Fibroblast of skin of back (primary cell): ENCODE measurements at places on chromosomes 3 and 15.

DNA sequence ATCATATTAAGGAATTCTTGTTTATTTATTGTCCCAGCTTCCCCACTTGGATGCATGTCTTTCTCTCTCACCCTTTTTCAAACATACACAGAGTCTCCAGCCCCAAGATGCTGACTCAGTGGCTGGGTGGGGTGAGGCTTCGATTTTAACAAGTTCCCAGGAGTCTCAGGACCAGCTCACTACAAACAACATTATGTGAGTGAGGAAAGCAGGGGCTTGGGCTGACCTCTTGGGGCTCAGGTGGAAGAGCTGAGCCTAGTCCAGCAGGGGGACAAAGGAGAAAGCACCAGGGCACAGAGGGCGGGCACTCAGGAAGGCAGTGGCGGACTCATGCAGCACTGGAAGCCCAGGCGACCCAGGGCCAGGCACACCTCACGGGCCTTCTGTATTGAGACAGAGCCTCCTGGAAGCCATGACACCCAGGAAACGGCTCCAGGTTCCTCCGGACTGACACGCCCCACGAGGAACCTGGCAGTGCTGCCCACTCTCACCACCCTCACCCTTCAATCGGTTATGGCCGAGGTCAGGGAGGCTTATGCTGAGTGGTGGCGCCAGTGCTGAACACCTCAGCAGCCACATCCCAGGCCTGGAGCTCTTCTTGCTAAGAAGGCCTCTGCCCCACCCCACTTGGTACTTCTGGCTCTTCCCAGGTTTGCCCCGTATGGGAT lies 97.4 kb downstream of the LRIG1 start:
- DNase-seq: peak; percentile 39

DNA sequence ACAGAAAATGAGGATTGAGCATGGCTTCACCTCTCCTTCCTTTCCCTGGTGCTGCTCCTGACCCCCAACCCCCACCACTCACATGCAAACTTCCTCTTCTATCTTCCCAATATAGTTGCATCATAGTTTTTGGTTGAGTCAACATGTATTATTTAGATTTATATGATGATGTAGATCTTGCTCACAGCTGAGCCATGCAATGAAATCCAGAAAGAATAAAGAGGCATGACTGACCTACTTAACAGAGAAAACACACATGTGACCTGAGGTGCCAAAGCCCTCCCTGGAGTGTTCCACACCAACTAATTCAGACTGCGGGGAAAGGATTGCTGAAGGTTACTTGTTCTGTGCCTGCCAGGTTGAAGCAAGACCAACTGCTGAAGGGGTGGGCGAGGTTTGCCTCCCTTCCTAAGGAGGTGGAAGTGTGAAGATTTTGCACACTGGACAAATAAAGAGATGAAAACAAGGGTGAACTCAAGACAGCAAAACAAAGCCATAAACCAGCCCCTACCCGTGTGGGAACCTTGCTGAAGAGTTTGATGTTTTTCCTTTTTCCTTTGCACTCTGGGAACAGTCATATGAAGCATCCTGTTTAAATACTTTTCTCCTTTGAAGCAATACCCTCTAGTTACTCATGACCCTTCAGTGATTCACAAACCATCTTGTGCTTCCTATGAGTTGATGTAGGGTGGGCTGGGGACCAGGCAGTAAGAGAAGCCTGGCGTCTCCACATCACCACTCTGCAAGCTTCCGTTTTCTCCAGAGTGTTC lies 155.2 kb upstream of the UBE2E1 start:
- DNase-seq: peak; percentile 91

- DNase-seq: peak; percentile 74
These were observed at the start of the genes CCR5AS and CCRL2 for GRCh38 chr3:46406788-46407611. TSS of gene CCR5AS (minus strand) at chr3:46407066. TSS of gene CCRL2 (plus strand) at chr3:46407259. CDS start at chr3:46408080, 821 bp downstream.

- DNase-seq: peak; percentile 87
These were observed 1010.6 kb downstream of the ROBO2 start for GRCh38 chr3:78050276-78051065.

GRCh38 chr3:97736928-97737327 lies 27.6 kb upstream of the ARL6 start:
- no peak for DNase-seq

DNA sequence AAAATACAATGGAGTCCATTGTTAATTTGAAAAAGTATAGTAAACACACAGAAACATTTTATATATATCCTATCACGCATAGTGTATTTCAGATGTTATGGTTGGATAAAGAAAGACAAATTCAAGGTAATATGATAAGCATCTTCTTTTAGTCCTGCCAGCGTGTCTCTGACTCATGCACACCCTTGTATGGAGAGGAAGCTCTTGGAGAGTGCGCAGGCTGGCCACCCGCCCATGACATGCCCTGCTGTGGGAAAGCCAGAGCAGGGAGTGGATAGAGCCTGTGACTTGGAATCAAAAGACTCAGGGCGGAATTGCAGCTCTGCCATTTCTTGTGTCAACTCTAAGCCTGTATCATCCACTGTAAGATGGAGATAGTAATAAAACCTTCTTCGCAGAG lies 23.0 kb upstream of the COPG1 start:
- DNase-seq: peak; percentile 77

- DNase-seq: no peak
These were observed 416.6 kb upstream of the NECTIN3 start for GRCh38 chr3:110654843-110655502.

DNA sequence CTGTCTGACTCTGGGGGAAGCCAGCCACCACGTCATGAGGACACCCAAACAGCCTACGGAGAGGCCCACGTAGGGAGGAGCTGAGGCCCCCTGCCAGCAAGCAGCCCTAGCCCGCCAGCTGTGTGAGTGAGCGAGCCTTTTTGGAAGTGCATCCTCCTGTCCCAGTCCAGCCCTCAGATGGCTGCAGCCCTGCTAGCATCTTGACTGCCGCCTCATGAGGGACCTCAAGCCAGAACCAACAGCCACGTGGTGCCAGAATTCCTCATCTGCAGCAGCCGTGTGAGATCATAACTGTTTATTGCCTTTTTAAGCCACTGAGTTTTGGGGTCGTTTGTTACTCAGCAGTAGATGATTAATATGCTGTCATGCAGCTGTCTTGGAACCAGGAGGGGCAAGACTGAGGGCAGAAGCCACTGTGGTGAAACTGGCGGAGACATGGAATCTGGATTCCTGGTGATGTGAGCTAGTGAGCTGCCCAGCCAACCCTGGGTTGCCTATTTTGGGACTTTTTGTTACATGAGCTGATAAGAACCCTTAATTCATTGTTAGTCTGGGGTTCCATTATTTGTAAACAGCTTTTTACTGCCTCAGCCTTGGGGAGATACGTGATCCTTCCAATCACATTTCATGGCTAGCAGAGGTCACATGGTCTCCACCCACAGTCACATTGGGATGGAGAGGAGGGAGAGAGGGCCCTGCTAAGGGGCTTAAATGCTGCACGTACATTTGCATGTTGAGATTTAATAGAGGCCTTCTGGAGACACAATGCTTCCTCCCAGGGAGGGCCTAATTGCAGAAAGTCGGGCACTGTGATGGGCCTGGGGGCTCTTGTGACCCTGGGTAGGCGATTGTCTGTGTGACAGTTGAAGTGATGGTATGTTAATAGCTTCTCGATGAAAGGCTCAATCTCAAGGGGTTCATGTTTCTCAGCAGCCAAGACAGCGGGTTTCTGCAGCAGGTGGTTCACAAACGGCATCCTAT lies 73.8 kb downstream of the RPLP1 start:
- peak; percentile 15 for DNase-seq

- DNase-seq: no peak
These were observed 220.2 kb downstream of the NTRK3 start for GRCh38 chr15:88036154-88036839.

GRCh38 chr3:9769012-9769411 lies 735 bp downstream of the CAMK1 start:
- no peak for DNase-seq

DNA sequence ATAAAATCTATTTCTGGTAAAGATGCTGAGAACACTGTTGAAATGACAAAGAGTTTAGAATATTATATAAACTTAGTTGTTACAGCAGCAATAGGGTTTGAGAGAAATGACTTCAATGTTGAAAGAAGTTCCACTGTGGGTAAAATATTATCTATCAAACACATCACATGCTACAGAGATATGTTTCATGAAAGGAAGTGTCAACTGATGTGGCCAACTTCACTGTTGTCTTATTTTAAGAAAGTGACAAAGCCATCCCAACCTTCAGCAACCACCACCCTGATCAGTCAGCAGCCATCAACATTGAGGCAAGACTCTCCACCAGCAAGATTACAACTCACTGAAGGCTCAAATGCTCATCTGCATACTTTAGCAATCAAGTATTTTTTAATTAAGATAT lies 20.2 kb downstream of the TMEM39A start:
- DNase-seq: no peak

DNA sequence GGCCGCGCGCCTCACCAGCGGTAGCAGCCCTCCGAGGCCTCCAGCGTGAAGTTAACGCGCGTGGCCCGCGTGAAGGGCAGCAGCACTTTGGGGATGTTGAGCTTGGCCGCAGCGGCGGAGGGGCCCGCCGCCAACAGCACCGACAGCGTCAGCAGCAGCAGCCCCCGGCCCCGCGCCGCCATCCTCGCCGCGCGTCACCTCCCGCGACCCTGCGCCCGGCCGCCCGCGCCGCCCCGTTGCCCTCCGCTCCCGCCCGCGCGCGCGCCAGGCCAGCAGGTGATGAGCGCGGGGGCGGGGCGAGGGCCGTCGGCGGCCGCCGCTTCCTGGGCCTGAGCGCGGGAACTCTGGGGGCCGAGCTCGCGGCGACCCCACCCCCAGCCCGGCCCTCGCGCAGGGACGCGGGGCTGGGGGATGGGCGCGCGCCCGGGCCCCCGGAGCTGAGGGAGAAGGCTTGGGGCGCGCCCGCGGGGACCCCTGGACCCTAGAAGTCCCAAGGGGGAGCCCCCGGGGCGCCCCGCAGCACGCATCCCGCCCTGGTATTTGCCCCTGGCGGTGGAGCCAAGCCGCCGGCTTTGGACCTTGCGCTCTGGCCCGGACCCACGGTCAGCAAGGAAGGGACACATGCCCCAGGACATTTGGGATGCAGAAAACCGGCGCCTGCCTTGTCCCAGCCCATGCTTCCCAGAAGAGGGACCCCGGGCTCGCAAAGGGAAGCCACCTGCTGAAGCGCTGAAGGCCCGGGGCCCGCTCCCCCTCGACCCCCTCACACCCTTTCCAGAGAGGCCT lies at the start of gene NUP210:
Gene NUP210, minus strand, starts transcription at position 278 of the 786 bp plus-strand sequence. Its CDS starts 96 bp downstream, at position 182.
- no peak for DNase-seq

DNA sequence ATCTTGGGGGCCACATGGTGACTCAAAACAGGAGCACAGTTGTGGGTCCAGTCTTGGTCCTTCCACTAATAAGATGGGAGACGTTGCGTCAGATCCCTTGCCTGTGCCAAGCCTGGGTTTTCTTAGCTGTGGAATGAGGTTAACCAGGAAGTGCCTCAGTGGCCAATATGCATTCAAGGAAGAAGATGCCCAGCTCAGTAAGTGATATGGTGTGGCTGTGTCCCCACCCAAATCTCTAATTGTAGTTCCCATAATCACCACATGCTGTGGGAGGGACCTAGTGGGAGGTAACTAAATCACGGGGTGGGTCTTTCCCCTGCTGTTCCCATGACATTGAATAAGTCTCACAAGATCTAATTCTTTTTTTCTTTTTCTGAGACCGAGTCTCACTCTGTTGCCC lies 6.4 kb downstream of the ALG1L2 start:
- DNase-seq: no peak

- no peak for DNase-seq
These were observed 183.5 kb downstream of the RYR3 start for GRCh38 chr15:33494306-33494705.

GRCh38 chr3:138803006-138803653 lies 31.6 kb downstream of the PIK3CB start:
- no peak for DNase-seq

GRCh38 chr15:36178303-36178633 lies 401.2 kb upstream of the CDIN1 start:
- DNase-seq: no peak

GRCh38 chr15:77749236-77749997 lies 116.7 kb upstream of the LINGO1 start:
- no peak for DNase-seq

DNA sequence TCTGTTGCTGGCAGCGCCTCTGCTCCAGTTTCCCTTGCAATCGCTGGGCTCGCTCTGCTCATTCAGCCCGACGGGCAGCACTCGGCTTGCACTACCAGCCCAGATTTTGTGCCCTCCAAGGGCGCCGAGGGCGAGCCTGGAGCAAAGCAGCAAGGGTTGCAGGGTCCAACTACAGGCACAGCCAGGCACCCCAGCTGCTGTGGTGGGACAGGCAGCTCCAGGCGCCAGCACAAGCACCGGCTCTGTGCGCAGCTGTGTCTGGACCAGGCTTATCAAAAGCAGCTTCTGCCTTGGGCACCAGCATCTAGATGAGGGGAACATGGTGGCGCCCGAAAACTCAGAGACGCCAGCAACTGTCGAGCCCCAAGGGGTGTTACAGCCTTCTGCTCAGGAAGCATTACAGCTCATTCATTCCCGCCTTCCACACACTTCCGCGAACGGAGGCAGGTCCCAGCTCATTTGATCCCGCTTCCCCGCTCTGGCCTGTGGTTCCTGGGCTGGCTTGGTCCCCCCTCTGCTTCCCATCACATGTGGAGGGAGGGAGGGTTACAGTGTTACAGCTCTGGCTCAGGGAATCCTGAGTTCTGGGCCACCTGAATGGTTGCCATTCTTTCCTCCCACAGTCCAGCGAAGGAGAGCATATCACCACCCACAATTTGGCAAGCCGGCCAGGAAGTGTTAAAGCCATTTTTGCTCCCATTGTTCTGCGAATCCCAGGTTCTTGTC lies 409.9 kb upstream of the ALCAM start:
- no peak for DNase-seq

DNA sequence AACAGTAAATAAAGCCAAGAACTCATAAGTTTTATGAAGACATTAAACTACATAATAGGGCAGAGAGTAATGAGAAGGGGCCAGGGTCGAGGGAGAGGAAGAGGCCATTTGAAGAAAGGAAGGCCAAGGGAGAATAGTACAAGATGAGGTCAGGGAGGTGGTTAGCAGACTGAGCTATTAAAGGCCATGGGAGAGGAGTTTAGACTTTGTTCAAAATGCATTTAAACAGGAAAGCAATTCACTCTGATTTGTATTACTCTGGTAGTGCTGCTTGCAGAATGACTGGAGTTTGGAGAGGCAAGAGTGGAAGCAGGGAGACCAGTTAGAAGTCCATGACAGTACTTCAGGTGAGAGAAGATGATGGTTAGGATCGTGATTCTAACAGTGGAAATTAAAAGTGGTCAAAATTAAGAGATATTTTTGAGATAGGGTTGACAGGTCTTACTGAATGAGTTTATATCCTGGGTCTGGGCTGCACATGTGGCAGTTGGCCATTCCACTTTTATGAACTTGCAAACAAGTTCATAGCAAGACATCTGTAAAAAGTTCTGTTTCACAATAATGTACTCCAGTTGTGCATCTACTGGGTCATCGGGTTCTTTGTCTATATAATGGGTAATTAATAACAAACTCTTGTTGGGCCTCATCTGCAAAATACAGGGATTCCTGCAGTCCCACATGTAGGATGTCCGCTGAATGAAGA lies 16.3 kb downstream of the PPP2R3A start:
- no peak for DNase-seq

DNA sequence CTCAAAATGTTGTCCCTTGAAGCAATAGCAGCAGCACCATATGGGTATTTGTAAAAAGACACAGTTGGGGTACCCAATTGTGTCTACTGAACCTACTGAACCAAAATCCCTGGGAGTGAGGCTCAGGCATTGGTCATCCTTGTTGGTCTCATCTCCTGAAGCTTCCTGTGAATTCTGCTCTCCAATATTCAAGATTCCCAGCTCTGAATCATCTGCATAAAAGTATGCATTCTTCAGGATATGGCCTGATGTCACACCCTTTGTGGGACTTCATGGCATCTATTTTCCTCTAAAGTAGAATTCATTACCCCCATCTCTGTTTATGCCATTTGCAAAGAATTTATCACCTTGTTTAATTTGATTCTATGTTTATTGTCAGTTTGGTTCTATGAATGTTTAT lies 13.3 kb upstream of the PTX3 start:
- peak; percentile 87 for DNase-seq
